Activated naive CD4-positive, alpha-beta T cell treated with anti-CD3 and anti-CD28 coated beads for 36 hours (primary cell): ENCODE measurements at places on chromosomes 16 and 17. TPM values are rescaled to one million over a fixed set of nuclear protein-coding genes. Genes with fewer than 3 reads are reported as not detected.

The MYL4 gene
- not detected for total RNA-seq

- DNase-seq: no peak
Observed at GRCh38 chr17:80060644-80061043, 24.2 kb downstream of the CCDC40 start.

DNA sequence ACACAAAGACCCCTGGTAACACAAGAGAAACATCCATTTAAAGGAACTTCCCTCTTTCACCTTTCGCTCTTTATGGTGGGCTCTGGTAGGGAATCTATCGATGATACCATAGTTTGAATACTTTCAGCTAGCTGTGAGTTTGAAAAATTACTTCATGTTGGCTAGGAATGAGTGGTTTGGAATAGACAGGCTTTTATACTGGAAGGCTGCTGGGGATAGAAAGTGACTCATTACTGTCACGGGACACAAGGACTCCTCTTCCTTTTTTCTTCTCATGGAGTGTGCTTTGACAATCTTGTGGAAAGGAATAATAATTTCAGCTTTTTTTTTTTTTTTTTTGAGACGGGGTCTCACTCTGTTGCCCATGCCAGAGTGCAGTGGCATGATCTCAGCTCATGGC, 76.9 kb downstream of the CYB561 start:
- DNase-seq: no peak

- no peak for DNase-seq
Observed at GRCh38 chr16:70715055-70715858, 29.4 kb upstream of the MTSS2 start.

The OTOP3 gene
- not detected for total RNA-seq
